ENCODE measurements at places on chromosomes 3 and 15. TPM values are rescaled to one million over a fixed set of nuclear protein-coding genes. Genes with fewer than 3 reads are reported as not detected.
A peak's percentile ranks its signal among the peaks of the same experiment; 100 is the strongest.

- H3K36me3 ChIP-seq: no peaks in the 10 kb centered on the region
- H3K4me1 ChIP-seq: no peaks in the 10 kb centered on the region
- no peak overlapping the region for H3K4me3 ChIP-seq
These were observed 931.7 kb downstream of the MCTP2 start for GRCh38 chr15:95162967-95163531.

GRCh38 chr3:31670136-31670535, 137.4 kb downstream of the STT3B start:
- no peak overlapping the region for H3K27ac ChIP-seq
- H3K36me3 ChIP-seq: no peaks in the 10 kb centered on the region
- H3K4me3 ChIP-seq: no peak overlapping the region
- no peaks in the 10 kb centered on the region for H3K4me1 ChIP-seq
- H3K27me3 ChIP-seq: no peaks in the 10 kb centered on the region

GRCh38 chr3:138468886-138469285, 34.5 kb downstream of the ESYT3 start:
- DNase-seq: no peak
- no peak overlapping the region for H3K4me3 ChIP-seq
- H3K27ac ChIP-seq: no peak overlapping the region
- H3K27me3 ChIP-seq: no peaks in the 10 kb centered on the region

DNA sequence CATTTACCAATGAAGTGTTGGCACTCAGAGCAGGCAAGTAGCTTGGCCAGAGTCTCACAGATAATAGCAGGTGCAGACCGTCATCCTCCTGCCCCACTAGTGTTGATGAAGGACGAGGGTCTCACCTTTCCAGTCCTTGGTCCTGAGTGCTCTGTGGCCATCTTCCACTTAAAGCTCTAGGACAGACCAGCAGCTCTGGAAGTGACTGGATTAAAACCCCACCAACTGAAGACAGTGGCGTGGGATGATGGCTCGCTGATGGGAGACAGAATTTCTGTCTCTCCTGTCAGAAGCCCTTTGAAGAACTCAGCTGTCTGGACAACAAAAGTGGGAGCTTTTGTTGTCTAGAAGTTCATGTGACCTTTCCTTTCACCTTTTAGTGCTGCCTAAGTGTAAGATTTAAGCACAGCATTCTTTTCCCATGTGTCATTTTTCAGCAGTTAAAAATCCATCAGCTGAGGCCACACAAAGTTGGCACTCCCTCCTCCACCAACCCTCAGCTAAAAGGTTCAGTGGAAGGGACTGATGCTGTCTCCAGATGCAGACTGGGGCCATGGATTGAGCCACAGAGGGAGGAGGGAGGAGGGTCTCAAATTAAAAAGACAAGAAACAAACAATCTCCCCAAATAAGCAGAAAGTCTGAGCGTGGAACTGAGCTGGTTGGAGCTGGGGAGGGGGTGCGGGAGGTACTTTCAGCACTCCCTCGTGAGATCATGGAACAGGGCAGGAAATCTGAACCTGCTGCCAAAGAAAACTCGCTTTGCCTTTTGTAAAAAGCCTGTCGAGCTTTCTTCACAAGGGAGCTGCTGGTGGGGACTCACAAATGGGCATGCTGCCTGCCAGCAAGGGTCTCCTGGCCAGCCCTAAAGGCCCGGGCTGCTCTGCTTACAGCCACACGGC, 148.5 kb upstream of the CTDSPL start:
- H3K27ac ChIP-seq: no peak overlapping the region
- no peak for DNase-seq
- no peaks in the 10 kb centered on the region for H3K4me1 ChIP-seq
- H3K36me3 ChIP-seq: no peaks in the 10 kb centered on the region
- no peak overlapping the region for H3K4me3 ChIP-seq

- H3K27ac ChIP-seq: no peak overlapping the region
- DNase-seq: no peak
- peaks cover 3% of the 10 kb centered on the region for H3K27me3 ChIP-seq
- H3K4me3 ChIP-seq: no peak overlapping the region
- peaks cover 23% of the 10 kb centered on the region for H3K4me1 ChIP-seq
- H3K36me3 ChIP-seq: no peaks in the 10 kb centered on the region
These were observed 106.1 kb upstream of the TNFAIP8L3 start for GRCh38 chr15:51200792-51201191.

DNA sequence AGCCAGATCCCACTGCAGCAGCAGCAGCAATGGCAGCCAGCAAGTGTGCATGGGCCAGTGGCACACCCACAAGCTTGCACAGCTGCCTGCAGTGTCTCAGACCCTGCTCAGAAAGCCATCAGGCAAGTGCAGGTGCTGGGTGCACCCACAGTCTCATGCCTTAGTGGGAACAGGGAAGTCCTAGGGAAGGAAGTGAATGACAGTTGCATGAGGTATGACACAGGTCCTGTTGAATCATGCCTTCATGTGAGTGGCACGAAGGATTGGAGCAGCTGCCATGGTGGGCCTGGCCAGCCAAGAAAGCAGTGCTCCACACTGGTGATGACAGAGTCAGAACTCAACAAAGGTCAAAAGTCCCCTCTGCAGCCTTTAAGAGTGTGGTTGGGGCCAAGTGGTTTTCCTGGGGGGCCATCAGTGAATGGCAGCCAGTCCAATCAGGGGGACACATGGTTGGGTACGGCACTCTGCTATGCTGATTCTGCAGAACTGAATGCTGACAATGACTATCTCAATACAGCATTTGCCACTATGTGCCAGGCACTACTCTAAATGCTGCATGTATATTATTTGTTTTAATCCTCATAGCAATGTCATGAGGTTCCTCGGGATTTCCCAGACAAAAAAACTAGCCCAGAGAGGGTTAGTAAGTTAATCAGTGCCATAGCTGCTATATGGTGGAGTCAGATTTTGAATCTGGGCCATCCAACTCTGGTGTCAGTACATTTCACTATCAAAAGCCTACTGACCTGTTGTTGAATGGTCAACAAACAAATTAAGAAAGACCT, 94.3 kb downstream of the AQP9 start:
- no peak overlapping the region for H3K4me3 ChIP-seq
- H3K27ac ChIP-seq: no peak overlapping the region
- H3K27me3 ChIP-seq: no peaks in the 10 kb centered on the region

GRCh38 chr3:107660306-107660976, 137.7 kb downstream of the BBX start:
- H3K27me3 ChIP-seq: no peaks in the 10 kb centered on the region
- no peak overlapping the region for H3K27ac ChIP-seq
- H3K4me1 ChIP-seq: no peaks in the 10 kb centered on the region
- no peak for DNase-seq
- no peaks in the 10 kb centered on the region for H3K36me3 ChIP-seq
- no peak overlapping the region for H3K4me3 ChIP-seq

DNA sequence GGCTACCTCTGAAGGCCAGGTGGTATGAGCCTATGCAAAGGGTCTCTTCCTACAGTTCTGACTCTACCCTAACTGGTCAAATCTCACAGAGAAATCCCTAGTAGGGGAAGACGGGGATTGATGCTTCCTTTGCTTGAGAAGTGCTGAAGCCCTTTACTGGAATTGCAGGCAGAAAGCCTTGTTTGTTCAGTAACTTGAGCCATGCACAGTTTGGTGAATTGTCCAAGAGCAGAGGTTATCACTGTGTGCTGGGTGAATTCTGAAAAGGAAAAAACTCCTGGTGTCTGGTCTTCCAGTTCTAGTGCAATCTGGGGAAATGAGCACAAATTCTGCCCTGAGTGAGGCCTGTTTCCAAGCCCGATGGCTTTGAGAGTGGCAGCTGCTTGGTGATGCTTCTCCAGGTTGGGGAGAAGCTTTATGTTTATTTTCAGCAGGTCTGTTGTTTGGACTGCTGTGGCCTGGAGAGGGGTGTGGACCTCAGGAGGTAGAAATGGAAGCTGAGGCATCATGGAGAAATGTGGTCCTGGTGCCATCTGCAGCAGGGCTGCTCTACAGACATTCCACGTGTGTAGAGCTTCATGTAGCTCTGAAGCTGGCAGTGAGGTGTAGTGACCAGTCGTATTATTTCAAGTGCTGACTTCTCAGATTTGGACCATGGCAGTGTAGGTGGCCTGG, 60.9 kb downstream of the ARNT2 start:
- no peaks in the 10 kb centered on the region for H3K27me3 ChIP-seq
- H3K27ac ChIP-seq: no peak overlapping the region
- H3K36me3 ChIP-seq: no peaks in the 10 kb centered on the region
- H3K4me1 ChIP-seq: no peaks in the 10 kb centered on the region
- H3K4me3 ChIP-seq: no peak overlapping the region

DNA sequence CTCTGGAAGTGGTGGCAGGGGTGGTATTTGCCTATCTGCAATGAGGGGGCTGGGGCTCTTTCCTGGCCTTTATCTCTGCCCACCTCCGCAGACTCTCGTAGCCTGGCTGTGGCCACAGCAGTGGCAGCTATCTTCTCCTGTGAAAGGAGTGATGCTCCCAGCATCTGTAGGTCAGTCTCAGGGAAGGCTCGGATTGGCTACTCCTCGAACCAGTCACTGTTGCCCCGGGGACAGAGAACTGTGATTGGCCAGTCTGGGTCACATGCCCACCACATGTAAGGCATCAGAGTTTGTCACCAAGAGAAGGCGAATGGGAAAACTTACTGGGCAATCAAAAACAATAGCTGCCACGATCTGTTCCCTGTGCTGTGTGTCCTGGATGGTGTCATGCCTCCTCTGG, 30.1 kb upstream of the FGD5 start:
- H3K27me3 ChIP-seq: no peaks in the 10 kb centered on the region
- H3K27ac ChIP-seq: no peak overlapping the region
- no peaks in the 10 kb centered on the region for H3K4me1 ChIP-seq
- no peak for DNase-seq

GRCh38 chr3:43773273-43774094, 82.7 kb downstream of the ABHD5 start:
- no peak overlapping the region for H3K27ac ChIP-seq
- peak; percentile 67 for DNase-seq
- H3K4me3 ChIP-seq: no peak overlapping the region
- peaks cover 2% of the 10 kb centered on the region for H3K4me1 ChIP-seq
- no peaks in the 10 kb centered on the region for H3K36me3 ChIP-seq

DNA sequence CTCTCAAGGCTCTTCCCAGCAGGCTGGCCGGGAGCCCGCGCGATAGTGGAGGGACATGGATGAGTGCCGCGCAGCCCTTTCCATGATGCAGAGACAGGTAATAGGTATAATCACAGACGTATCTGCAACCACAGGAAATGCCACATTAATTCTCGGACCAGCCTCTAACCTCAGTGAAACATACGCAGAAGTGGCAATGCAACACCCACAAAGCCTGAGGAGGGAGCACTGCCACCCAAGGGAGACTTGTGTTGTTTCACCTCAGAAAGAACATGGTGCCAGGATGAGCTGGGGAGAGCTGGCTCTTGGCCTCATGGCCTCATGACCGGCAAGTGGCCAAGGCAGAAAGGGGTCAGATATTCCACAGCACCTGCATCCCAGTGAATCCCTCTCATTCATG, 39.0 kb downstream of the PGPEP1L start:
- DNase-seq: peak; percentile 13
- H3K36me3 ChIP-seq: no peaks in the 10 kb centered on the region
- H3K27me3 ChIP-seq: no peaks in the 10 kb centered on the region
- H3K27ac ChIP-seq: no peak overlapping the region

- DNase-seq: no peak
- H3K27ac ChIP-seq: no peak overlapping the region
- H3K27me3 ChIP-seq: no peaks in the 10 kb centered on the region
- no peak overlapping the region for H3K4me3 ChIP-seq
- H3K4me1 ChIP-seq: no peaks in the 10 kb centered on the region
These were observed 205.0 kb downstream of the OSBPL10 start for GRCh38 chr3:31776016-31776415.

DNA sequence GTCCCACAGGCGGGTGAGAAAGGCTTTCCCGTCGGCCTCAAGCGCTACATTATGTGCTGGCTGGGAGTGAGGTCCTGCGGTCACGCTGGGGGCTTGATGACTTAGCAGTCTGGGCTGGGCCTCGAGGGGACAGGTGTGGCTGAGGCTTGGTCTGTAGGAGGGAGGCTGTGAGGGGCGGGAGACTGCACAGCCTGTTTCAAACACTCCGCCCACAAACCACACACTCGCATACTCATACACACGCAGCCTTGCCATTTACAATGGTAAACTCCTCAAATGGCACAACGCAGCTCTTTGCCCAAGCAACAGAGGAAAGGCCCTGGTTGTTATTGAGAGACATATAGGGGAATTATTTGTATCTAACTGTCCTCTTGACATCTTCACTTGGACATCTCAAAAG, 32.4 kb upstream of the RASGRF1 start:
- no peak overlapping the region for H3K27ac ChIP-seq
- no peaks in the 10 kb centered on the region for H3K27me3 ChIP-seq
- H3K36me3 ChIP-seq: no peaks in the 10 kb centered on the region
- H3K4me1 ChIP-seq: no peaks in the 10 kb centered on the region
- H3K4me3 ChIP-seq: no peak overlapping the region
- no peak for DNase-seq

GRCh38 chr3:188516515-188516914, 362.6 kb downstream of the LPP start:
- H3K27ac ChIP-seq: no peak overlapping the region
- peaks cover 29% of the 10 kb centered on the region for H3K4me1 ChIP-seq
- H3K36me3 ChIP-seq: no peaks in the 10 kb centered on the region
- no peak overlapping the region for H3K4me3 ChIP-seq

DNA sequence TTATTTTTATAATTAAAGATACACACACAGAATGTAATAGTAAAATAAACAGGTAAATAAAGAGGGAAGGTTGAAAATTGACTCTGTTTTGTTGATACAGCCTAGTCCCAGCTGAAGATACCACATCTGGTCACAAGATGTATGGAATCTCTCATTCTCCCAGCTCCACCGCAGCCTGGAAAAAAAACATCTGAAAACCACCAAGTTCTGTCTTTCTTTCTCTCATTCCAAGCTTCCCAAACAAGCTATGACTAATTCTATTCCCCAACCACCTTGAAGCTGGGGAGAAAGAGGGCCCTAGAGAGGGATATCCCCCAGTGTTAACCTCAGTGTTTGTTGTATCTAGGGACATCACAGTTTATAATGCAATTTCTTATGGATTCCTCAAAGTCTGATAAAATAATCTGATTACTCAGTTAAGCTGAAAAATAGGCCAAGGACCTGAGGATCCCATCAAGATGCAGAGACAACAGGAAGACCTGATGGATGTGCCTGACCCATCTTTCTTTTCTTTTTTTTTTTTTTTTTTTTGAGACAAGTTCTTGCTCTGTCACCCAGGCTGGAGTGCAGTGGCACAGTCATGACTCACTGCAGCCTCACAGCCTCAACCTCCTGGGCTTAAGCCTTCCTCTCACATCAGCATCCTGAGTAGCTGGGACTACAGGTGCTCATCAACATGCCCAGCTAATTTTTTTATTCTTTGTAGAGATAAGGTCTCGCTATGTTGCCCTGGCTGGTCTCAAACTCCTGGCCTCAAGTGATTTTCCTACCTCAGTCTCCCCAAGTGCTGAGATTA, 38.1 kb downstream of the SRGAP3 start:
- no peaks in the 10 kb centered on the region for H3K4me1 ChIP-seq
- no peak for DNase-seq
- H3K27me3 ChIP-seq: no peaks in the 10 kb centered on the region
- H3K36me3 ChIP-seq: no peaks in the 10 kb centered on the region

GRCh38 chr3:164940745-164941144, 137.6 kb downstream of the SI start:
- no peak overlapping the region for H3K4me3 ChIP-seq
- no peak for DNase-seq
- no peaks in the 10 kb centered on the region for H3K27me3 ChIP-seq
- H3K27ac ChIP-seq: no peak overlapping the region

The PLAAT1 gene
- total RNA-seq: 0.37 TPM

The KIF23 gene
- 32.8 TPM for total RNA-seq

The COLQ gene
- total RNA-seq: 1.0 TPM

The PTPN23 gene
- 84.4 TPM for total RNA-seq

The FAM98B gene
- 12.2 TPM for total RNA-seq

The CYP19A1 gene
- total RNA-seq: 124 TPM

The ST3GAL6 gene
- 79.7 TPM for total RNA-seq

The AGBL1 gene
- total RNA-seq: not detected

All from liver (tissue), 10 donors.